ENCODE measurements at places on chromosomes 2 and 18. TPM values are rescaled to one million over a fixed set of nuclear protein-coding genes. Genes with fewer than 3 reads are reported as not detected.

Gene C2orf74
- 17.9 TPM for polyA plus RNA-seq

Gene WDCP
- 4.2 TPM for polyA plus RNA-seq

Gene FBXO48
- 0.67 TPM for polyA plus RNA-seq

Gene ARHGEF4
- 9.6 TPM for polyA plus RNA-seq

Gene FSHR
- polyA plus RNA-seq: not detected

Gene SPP2
- polyA plus RNA-seq: not detected

GRCh38 chr2:60525899-60526298 is 27.6 kb downstream of the BCL11A start:
- DNase-seq: no peak

DNA sequence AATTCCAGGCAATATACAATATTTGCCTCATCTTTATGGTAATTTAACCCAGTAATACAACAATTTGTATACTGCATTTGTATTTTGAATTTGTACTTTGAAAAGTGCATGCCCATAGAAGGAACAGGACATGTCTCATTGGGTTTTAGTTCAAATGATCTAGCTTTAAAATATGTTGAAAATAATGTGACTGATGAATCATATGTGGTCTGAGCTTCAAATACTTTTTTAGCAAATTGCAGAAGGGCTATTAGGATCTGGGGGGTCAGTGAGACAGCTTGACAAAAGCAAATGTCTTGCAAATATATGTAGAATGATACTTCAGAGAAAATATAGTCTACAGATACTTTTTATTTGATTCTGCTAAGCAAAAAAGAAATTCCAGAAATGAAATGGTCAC is 248.9 kb downstream of the DCC start:
- no peak for DNase-seq

DNA sequence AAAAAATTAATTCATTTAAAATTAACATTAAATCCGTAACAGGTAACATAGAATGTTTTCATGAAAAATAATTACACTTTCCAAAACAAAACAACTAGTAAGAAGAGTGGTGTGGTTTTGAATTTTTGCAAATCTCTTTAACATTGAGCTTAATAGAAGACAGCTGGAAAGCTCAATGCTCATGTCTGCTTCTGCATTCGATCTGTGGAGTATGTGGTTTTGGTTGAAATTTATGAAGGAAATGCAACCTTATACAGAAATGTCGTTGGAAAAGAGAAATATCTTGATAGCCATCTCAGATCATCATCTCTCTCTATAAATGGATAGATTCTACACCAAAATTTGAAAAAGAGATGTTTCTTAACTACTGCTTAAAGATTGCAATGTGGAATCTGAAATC is 17.3 kb upstream of the FHL2 start:
- DNase-seq: no peak

DNA sequence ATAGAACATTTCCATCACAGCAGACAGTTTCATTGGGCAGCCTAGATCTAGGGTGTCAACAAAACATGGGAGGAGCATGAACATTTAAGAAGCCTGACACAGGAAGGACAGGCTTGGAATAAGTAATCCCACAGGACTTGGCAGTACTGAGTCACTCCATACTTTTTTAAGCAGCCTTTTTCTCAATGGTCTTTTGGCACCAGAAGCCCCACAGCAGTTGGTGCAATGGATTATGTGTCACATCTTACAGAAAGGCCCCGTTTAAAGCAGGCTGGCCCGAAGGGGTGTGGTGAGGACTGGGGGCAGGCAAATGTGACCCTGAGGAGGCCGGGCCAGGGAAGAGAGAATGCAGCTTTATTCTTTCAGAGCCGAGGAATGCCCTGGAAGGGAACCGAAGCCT is 26.6 kb downstream of the SPTBN1 start:
- DNase-seq: peak; percentile 96

DNA sequence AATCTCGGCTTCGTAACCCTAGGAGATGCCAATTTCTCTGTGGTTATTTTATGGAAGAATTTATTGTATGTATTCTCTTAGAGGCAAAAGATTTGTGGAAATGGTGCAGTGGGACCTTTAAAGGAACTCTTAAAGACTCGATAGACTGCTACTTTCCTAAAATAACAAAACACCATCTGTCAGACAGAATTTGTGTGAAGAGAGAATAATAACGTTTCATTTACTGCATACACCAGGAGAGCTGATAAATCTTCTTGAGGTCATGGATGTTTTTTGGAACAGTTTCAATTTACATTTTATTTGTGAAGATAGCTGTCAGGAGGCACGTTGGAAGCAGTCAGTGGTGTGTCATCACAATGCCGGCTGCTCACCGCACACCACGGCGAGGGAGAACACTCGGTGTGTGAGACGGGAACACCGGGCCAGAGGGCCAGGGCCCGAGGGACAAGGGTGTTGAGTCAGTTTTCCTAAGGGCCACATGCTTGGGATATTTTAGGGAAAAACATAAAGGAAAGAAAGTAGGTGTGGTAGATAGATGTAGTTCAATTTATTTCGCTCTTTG is 1681.0 kb upstream of the DDX18 start:
- DNase-seq: no peak

DNA sequence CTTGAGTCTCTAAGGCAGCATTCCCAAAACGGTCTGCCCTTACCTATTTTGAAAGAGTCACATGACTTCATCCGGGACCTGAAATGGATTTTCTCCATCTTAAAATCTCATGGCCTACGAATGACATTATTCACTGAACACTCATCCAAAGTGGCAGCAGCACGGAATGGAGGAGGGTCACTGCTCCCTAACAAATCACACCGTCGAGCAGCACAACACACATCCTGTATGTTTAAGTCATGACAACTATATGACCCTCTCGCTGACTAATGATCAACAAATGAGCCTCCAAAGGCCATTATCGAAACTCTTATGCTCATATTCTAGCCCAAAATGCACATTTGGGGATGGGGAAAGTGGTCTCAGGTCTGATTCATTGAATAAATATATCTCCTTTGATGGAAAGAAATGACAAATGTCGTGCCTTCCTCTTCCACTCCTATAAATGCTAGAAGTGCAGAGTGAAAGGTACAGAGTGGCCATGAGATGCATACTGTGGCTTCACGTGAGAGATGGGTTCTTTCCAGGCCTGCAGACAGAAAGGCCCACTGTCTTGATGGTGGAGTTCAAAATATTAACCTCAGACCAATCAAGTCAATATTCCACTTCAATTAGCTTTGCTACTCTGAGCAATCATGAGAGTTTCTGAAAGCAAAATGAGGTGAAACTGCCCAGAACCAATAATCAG is 70.8 kb downstream of the C2orf76 start:
- DNase-seq: no peak

GRCh38 chr2:24075259-24075658 is 867 bp downstream of the SF3B6 start:
- peak; percentile 32 for DNase-seq

- DNase-seq: no peak
Observed at GRCh38 chr2:96530144-96530430, 6.5 kb upstream of the ARID5A start.

GRCh38 chr2:38147333-38148121 is 71.6 kb upstream of the CYP1B1 start:
- peak; percentile 38 for DNase-seq

DNA sequence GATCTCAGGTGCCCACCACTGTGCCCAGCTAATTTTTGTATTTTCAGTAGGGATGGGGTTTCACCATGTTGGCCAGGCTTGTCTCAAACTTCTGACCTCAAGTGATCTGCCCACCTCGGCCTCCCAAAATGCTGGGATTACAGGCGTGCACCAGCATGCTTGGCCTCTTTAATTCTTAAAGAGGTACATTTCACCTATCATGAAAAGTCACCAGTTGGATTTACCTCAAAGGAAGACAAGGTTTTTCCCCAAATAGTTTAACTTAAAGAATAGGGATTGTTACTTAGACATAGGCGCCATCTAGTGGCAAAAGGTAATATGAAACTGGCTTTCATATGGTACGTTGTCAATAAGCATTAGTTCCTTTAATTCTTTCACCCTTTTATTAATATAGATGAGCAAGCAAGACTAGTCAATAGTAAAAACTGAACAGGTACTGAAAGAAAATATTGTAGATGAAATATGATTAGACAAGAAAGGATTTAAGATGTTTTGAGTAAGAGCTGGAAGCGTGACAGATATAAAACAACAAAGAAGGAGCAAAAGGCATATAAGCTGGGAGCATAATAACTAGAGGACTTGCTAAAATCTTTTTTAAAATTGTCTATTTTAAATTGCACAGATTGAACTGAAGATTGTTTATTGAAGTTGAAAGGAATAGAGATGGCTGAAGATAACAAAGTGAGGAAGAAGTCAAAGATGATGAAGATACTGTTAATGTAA is 35.0 kb upstream of the PSMD14 start:
- peak; percentile 63 for DNase-seq

Data from GM23248 (cell line).